ENCODE measurements at places on chromosomes 2 and 18. TPM values are rescaled to one million over a fixed set of nuclear protein-coding genes. Genes with fewer than 3 reads are reported as not detected.
A peak's percentile ranks its signal among the peaks of the same experiment; 100 is the strongest.

GRCh38 chr2:17628349-17629261, 88.1 kb downstream of the VSNL1 start:
- H3K36me3 ChIP-seq: no peaks in the 10 kb centered on the region
- H3K27me3 ChIP-seq: no peaks in the 10 kb centered on the region

GRCh38 chr2:96856776-96857666, 795 bp downstream of the ANKRD39 start:
- peaks cover 21% of the 10 kb centered on the region for H3K36me3 ChIP-seq
- peak overlapping the region; percentile 57 for H3K4me3 ChIP-seq
- DNase-seq: no peak
- no peak overlapping the region for H3K27ac ChIP-seq

The M1AP gene
- total RNA-seq: not detected

The TMEM163 gene
- total RNA-seq: 45.8 TPM

GRCh38 chr18:37242826-37243560, 322.6 kb downstream of the CELF4 start:
- no peaks in the 10 kb centered on the region for H3K4me1 ChIP-seq
- no peak overlapping the region for H3K27ac ChIP-seq
- H3K36me3 ChIP-seq: no peaks in the 10 kb centered on the region
- H3K4me3 ChIP-seq: no peak overlapping the region

The C2orf80 gene
- not detected for total RNA-seq

DNA sequence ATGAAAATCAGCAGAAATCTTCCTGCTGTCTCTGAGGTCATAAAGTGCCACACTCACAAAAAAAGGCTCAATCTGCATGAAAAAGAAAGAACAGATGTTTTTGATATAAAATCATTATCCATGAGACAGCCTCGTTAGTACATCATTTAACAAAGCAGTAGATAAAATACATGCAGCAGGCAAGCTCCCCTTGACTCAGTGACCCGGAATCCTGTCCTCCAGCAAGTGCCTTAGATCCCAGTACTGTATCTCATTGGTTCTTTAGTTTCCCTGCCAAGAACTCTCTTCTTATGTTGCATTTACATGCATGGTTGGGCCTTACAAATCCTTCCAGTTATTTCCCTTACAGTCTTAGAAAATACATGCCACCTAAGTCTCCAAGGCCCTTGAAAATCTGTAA, 148.9 kb upstream of the CCDC195 start:
- H3K4me1 ChIP-seq: no peaks in the 10 kb centered on the region
- H3K27me3 ChIP-seq: no peaks in the 10 kb centered on the region
- H3K36me3 ChIP-seq: no peaks in the 10 kb centered on the region
- no peak for DNase-seq
- no peak overlapping the region for H3K27ac ChIP-seq
- H3K4me3 ChIP-seq: no peak overlapping the region

The NEB gene
- total RNA-seq: 2.4 TPM

The RGPD4 gene
- total RNA-seq: not detected

DNA sequence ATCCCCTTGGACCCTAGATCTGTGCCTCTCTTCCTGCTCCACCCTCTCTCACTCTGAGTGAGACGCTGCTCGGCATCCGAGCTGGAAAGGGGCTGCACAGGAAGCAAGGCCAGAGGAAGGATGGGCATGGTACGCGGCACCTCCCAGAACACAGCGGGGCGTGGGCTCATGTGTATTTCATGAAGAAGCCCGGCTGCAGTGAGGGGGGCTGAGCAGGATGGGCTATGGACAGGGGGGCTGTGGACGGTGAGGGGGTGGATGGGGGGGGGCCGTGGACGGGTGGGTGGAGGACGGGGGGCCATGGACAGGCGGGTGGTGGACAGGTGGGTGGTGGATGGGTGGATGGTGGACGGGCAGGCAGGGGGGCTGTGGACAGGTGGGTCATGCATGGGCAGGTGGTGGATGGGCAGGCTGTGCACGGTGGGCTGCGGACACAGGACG, 28.5 kb downstream of the SLC66A2 start:
- H3K27me3 ChIP-seq: no peaks in the 10 kb centered on the region
- no peak for DNase-seq
- no peaks in the 10 kb centered on the region for H3K4me1 ChIP-seq
- H3K4me3 ChIP-seq: no peak overlapping the region
- H3K27ac ChIP-seq: no peak overlapping the region

- no peak for DNase-seq
- H3K4me1 ChIP-seq: peaks cover 7% of the 10 kb centered on the region
- no peak overlapping the region for H3K4me3 ChIP-seq
- H3K36me3 ChIP-seq: no peaks in the 10 kb centered on the region
Measured at GRCh38 chr18:79955302-79956075, 4.0 kb upstream of the SLC66A2 start.

DNA sequence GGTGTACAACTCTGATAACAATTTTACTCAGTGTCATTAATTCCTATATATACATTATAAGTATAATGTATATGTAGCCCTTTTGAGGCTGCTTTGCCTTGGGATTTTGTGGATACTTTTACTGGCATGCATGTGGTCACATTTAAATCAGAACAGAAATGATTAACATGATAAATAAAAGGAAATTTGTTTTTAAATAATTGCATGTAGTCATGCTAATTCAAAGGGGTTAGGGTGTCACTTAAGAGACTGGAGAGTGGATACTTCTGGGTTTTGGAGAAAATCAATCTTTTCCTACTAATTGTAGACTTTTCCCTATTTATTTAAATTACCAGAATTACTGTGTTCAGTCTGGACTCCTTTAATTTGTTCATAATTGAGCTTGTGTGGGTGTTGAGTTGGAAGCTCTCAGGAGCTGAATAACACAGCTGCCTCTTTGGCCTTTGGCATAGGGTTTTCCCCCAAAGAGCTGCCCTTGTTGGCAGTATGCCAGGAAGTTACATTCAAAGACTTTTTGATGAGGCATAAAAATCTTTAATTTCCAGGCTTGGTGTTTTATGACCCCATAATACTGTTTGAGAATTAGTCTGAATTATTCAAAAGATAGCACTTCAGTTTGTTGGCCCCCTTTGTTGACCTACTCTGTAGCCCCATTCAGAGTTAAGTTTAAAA, 484.7 kb upstream of the NRP2 start:
- no peak overlapping the region for H3K27ac ChIP-seq
- no peaks in the 10 kb centered on the region for H3K36me3 ChIP-seq
- H3K27me3 ChIP-seq: no peaks in the 10 kb centered on the region
- no peak overlapping the region for H3K4me3 ChIP-seq
- DNase-seq: no peak

GRCh38 chr2:218286570-218287459, 5.5 kb downstream of the TMBIM1 start:
- H3K4me1 ChIP-seq: peaks cover 25% of the 10 kb centered on the region
- no peak overlapping the region for H3K4me3 ChIP-seq
- peak overlapping the region; percentile 84 for H3K27ac ChIP-seq

DNA sequence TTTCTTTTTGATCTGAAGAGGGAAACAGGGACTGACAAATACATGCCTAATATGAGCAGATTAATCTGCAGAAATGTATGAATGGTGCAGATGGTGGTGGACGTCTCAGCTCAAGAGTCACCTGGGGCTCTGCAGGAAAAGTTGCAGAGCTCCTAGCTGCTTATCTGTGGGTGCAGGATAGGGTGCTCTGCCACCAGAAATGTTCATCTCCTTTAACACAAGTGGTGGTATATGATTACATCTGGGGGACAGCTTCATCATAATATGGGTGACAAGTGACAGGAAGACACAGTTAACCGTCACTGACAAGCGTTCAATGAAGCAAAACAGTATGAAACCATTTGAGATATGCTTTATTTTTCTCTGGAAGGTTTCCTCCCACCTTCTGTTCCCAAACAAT, 121.2 kb upstream of the LINC00305 start:
- H3K4me1 ChIP-seq: peaks cover 10% of the 10 kb centered on the region
- no peaks in the 10 kb centered on the region for H3K27me3 ChIP-seq
- H3K4me3 ChIP-seq: no peak overlapping the region
- no peaks in the 10 kb centered on the region for H3K36me3 ChIP-seq
- no peak overlapping the region for H3K27ac ChIP-seq

The REG1B gene
- total RNA-seq: not detected

The TWSG1 gene
- total RNA-seq: 20.9 TPM

DNA sequence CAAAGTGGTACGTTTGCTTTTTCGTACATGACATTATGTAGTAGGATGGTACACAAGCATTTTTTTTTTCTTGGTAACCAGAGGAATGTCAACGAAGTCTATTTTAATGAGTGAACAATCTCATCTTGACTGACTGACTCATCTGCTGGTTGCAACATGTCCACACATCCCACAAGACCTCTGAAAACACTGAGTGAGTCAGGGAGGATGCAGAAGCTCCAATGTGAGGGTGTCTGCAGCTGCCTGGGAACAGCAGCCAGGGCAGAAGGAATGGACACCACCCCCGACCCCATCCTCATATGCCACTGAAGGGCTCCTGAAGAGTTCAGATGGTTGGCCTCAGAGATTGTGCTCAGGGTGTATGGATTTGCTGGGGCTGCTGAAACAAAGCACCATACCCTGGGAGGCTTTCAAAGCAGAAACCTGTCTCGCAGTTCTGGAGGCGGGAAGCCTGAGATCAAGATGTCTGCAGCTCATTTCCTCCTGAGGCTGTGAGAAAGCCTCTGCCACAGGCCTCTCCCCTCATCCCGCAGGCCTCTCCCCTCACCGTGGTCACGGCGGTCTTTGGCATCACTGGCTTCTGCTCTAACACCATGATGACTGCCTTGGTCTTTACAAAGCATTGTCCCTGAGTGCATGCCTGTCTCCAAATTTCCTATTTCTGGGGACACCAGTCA, 124.6 kb downstream of the LRATD1 start:
- H3K4me1 ChIP-seq: no peaks in the 10 kb centered on the region
- H3K27ac ChIP-seq: no peak overlapping the region
- no peaks in the 10 kb centered on the region for H3K27me3 ChIP-seq

DNA sequence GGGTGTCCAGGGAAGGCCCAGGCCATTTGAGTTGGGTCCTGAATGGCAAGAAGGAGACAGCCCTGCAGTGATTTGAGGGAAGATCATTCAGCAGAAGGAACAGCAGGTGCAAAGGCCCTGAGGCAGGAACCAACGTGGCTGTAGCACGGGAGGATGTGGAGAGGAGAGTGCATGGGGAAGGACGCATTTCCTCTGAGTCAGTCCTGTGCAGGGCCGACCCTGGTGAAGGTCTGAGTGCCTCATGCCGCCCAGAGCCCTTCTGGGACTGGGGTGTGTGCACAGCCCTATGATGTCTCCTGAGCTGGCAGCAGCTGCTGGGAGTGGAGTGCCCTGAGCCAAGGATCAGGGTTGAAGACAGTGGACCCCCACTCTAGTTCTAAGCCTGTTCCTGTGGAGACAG, 17.9 kb upstream of the ARHGEF4 start:
- H3K27ac ChIP-seq: no peak overlapping the region
- peaks cover 7% of the 10 kb centered on the region for H3K4me1 ChIP-seq
- no peaks in the 10 kb centered on the region for H3K27me3 ChIP-seq

DNA sequence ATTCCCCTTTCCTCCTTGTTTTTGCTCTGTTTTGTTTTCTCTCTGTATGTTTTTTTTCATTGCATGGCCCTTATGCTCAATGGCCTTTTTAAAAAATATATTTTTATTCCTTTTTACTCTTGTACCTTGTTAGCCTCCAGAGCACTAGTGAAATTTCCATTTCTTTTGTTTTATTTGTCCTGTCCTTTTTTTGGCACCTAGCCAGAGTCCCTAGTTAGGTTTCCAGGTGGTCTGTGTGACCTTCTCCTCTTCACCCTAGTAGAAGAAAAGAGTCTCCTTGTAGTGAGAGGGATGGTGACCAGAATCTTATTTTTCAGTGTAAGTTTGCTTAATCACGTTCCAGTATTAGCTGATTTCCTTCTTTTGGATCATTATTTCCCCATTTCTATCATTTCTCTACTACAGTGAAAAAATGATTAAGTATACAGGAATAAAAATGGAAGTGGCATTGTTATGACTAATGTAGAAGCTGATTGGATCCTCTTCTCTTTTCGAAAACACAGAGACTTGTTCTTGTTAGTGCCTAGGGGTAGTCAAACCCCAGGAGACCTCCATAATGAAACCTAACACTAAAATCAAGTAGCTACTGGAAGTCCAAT, 65.9 kb downstream of the NBEAL1 start:
- no peak overlapping the region for H3K4me3 ChIP-seq
- H3K4me1 ChIP-seq: no peaks in the 10 kb centered on the region
- no peak overlapping the region for H3K27ac ChIP-seq
- H3K36me3 ChIP-seq: peaks cover 21% of the 10 kb centered on the region
- no peaks in the 10 kb centered on the region for H3K27me3 ChIP-seq

DNA sequence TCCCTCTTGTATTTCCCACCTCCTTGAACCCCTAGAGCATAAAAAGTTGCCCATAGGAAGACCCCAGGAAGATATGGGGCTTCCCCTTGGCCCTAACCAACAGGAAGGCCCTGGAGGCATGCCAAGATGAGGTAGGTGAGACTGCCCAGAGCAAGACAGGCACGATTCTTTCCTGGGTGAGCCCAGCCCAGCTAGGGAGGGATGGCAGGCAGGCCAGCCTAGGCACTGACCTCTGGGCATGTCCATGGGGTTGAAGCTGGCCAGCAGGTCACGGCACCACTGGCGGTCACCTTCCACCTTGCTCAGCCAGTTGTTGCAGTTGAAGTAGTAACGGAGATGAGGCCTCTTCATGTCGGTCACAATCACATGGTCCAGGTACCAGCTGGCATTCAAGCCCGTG, 17.6 kb downstream of the LOXHD1 start:
- no peaks in the 10 kb centered on the region for H3K4me1 ChIP-seq
- no peak for DNase-seq
- no peaks in the 10 kb centered on the region for H3K36me3 ChIP-seq
- no peaks in the 10 kb centered on the region for H3K27me3 ChIP-seq
- H3K27ac ChIP-seq: no peak overlapping the region

DNA sequence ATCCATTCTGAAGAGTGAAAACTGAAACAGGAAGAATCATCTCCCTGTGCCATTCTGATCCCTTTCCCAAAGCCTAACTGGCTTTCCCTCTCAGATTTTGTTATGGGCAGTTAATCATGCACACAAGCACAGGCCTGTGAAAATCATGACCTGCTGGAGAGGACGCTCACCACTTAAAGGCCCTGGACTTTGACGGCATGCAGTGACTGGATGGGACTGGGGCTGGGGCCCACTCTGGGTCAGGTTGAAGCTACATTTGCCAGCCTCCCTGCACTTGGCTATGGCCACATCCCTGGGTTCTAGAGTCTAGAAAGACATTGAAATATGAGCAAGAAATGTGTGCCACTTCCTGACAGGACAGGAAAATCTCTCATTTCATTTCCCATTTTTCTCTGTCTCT, 12.9 kb downstream of the PDE11A start:
- no peak overlapping the region for H3K4me3 ChIP-seq
- H3K36me3 ChIP-seq: no peaks in the 10 kb centered on the region
- no peaks in the 10 kb centered on the region for H3K27me3 ChIP-seq
- peaks cover 15% of the 10 kb centered on the region for H3K4me1 ChIP-seq
- peak overlapping the region; percentile 4 for H3K27ac ChIP-seq
- DNase-seq: no peak

GRCh38 chr2:79887747-79888374, 375.0 kb downstream of the CTNNA2 start:
- H3K27ac ChIP-seq: no peak overlapping the region
- peaks cover 4% of the 10 kb centered on the region for H3K4me1 ChIP-seq
- H3K27me3 ChIP-seq: no peaks in the 10 kb centered on the region

DNA sequence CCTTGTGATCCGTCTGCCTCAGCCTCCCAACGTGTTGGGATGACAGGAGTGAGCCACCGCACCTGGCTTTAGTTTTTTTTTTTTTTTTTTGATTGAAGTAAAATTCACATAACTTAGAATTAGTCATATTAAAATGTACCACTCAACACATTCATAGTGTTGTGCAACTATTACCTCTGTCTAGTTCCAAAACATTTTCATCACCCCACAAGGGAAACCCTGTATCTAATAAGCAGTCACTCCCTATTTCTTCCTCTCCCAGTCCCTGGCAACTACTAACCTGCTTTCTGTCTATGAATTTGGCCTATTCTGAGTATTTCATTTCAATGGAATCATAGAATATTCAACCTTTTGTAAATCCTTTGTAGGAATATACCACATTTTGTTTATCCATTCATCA, 123.9 kb upstream of the FAM117B start:
- H3K27ac ChIP-seq: no peak overlapping the region
- H3K27me3 ChIP-seq: no peaks in the 10 kb centered on the region
- no peak for DNase-seq
